ENCODE measurements at places on chromosomes 2 and 18.

GRCh38 chr2:85309699-85310321 is 18.0 kb downstream of the TGOLN2 start:
- no peak for DNase-seq

DNA sequence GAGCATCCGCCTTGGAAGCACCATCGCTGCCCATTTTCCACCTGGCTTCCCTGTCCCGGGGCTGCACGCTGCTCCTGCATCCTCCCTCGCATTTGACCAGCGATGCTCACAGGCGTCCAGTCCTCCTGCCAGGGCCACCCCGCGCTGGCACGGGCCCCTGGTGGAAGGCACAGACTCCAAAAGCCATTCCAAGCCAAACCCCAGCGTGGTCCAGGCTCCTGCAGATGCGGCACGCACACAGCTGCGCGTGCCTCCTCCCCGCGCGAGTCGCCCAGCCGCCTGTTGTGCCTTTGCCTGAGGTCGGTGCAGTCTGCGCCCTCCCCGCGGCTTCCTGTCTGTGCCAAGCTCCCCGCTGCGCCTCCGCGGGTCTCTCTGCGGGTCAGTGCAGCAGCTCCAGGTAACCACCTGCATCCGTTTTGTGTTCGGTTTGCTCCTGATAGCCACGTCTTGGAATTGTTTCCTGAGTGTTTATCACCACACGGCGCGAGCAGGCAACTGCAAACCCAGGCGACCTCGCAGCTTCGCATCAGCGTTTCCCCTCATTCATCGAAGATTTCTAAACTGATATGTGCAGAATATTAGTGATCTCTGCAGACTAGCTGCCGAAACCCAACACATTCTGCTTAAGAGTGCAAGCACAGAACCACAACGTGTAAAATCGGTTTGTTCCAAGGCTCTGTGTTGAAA is 65.2 kb upstream of the SALL3 start:
- DNase-seq = no peak

- DNase-seq = no peak
Observed at GRCh38 chr2:236702657-236703372, 133.2 kb downstream of the ACKR3 start.

- no peak for DNase-seq
Observed at GRCh38 chr2:96894151-96894531, 24.3 kb upstream of the SEMA4C start.

DNA sequence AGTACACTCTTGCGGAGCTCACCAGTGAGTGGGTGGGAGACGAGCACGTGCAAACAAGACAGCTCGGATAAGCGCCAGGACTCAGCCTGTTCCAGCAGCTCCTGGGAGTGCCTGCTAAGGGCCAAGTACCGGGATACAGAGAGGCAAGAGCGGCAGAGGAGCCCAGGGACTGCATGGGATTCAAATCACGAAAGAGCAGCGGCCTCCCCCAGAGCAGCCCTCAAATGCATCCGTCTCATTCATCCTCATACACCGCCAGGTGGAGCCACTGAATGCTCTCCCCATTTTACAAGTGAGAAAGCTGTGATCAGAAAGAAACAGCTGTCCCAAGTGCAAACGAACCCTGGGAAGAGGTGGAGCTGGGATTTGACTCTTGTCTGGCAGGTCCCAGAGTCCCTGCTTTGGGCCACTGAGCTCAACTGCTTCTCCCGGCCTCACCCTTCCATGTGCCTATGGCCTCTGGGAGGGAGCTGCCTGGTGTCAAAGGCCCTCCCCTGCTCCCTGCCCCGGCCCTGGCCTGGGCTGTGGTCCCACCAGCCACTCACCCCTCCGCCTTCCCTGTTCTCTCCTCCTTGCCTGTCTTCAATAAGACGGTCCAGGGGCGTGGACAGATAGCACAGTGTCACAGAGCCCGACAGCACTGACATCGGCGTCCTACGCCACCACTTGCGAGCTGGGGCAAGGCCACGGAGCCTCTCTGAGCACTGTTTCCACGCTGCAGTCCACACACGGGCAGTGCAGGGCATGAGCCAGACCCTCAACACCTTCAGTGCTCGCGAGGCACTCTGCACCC is 72.8 kb upstream of the TAF1B start:
- DNase-seq = peak; percentile 76

DNA sequence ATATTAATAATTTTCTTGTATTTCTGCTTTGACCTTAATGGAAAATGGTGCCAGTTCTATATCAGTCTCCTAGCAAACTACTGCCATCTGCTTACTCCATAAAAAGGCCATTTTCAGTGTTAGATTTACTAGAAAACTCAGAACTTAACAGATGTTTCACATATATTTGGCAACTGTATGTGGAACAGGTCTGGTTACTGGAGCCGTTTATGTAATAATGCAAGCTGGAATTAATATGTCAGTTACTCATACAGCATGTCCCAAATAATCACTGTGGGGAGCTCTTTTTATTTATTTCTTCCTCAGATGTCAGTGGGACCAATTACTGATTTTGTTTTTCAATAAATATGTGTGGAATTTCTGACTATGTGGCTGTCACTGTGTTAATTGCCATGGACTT is 1247.6 kb downstream of the CNTNAP5 start:
- DNase-seq = no peak

- DNase-seq = no peak
Observed at GRCh38 chr18:28143725-28144124, 33.2 kb downstream of the CDH2 start.

GRCh38 chr2:219042750-219043149 is 1.4 kb upstream of the CFAP65 start:
- DNase-seq = no peak

- DNase-seq = no peak
Observed at GRCh38 chr18:42351455-42351854, 396.4 kb downstream of the PIK3C3 start.

- no peak for DNase-seq
Observed at GRCh38 chr18:2191180-2191790, 380.0 kb downstream of the METTL4 start.

DNA sequence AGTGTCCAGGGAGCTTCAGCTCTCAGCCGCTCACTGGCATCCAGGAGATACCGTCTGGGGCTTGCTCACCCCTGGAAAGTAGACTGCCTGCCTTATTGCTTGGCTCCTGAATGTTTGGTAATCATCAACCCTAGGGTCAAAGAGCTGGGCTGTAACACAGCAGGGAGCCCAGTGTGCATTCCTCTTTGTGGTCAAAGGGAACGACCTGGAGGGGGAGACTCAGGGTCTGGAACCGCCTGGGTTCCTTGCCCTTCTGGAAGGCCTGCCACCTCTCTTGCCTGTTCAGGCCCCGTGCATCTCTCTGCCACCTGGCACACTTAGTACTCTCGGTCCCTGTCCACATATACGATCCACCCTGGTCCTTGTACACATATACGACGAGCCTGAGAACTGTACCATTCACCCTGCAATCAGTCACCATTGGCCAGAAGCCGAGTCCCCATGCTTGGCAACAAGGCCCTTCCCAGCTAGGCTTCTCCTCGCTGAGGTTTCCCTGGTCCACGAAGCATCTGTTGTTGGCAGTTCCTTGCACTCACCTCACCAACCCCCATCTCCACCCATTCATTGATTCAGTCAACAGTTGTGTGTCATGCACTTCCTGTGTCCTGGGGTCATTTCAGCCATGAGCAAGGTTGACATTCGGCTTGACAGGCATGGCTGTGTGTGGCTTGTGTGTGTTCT is at the start of gene NAT8:
Gene NAT8 (minus strand): TSS at position 85 of the 681 bp plus-strand sequence. CDS start 794 bp downstream, outside the sequence.
- no peak for DNase-seq

- no peak for DNase-seq
Observed at GRCh38 chr2:77009307-77009706, 512.9 kb downstream of the LRRTM4 start.

DNA sequence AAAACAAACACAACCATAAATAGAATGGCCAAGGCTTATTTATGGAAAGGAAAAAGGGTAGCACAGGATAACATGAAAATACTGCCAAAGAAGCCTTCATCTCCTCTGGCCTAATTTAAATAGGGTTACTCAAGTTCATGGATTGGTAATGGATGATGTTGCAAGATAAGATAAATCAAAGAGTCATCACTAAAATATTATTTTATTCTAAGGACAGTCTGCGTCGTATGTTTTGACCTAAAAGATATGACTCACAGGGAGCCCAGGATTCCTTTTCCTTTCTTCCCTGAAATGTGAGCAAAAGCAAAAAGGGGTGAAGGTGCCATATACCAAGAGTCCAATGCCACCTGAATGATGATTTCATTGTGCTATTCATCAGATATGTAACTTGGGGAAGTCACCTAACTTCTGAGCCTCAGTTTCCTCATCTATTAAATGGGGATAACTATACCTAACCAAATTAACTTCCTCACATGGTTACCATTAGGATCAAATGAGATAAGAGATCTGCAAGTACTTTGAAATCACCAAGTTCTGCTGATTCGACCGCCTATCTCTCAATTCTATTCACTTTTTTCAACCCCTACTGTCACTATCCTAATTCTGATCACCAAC is 137.7 kb downstream of the THADA start:
- no peak for DNase-seq

DNA sequence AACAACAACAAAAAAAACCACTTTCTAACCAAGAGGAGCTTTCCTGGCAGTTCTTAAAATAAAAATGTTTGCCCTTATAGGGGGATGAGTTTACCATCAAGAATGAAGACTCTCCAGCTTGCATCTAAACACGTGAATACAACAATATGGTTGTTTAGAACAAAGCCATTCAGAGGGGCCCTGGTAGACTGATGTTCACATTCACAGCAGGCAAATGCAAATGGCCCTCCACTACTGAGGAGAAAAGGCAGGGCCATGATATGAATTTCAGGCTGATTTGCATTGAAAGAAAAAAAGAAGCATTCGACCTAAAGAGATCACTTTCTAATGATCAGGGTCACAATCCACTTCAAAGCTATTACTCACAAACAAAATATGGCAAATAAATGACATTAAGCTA is 65.3 kb upstream of the OTOS start:
- DNase-seq = no peak

DNA sequence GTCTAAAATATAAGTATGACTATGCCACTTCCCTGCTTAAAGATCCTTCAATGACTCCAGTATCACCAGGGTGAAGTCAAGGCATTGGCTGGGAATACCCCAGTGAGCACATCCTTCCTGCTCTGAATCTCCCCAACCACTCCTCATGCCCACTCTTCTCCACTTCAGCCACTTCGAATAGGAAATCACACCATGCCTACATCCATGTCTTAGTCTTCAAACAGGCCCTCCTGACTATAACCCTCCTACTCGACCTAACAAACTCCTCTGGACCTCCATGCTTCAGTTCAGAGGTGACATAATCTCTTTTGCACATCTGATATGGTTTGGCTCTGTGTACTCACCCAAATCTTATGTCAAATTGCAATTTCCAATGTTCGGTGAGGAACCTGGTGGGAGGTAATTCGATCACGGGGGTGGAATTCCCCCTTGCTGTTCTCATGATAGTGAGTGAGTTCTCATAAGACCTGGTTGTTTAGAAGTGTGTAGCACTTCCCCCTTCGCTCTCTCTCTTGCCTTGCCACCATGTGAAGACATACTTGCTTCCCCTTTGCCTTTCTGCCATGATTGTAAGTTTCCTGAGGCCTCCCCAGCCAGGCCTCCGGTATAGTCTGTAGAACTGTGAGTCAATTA is 87.8 kb upstream of the TFCP2L1 start:
- DNase-seq = no peak

GRCh38 chr2:112803691-112804521 is 19.6 kb upstream of the IL1A start:
- no peak for DNase-seq

DNA sequence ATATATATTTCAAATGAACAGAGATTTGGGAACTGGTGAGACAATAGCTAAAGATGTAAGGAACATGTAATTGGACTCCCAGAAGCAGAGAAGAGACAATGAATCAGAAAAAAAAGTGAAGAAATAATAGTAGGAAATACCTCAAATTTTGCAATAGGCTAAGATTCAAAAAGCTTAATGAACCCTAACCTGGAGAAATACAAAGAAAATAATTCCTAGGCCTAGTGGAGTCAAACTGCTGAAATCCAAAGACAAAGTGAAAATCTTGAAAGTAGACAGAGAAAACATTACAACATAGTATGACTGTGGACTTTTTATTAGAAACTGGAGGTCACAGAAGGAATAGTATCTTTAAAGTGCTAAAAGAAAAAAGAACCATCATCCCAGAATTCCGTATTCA is 76.7 kb downstream of the LAMA3 start:
- DNase-seq = no peak

DNA sequence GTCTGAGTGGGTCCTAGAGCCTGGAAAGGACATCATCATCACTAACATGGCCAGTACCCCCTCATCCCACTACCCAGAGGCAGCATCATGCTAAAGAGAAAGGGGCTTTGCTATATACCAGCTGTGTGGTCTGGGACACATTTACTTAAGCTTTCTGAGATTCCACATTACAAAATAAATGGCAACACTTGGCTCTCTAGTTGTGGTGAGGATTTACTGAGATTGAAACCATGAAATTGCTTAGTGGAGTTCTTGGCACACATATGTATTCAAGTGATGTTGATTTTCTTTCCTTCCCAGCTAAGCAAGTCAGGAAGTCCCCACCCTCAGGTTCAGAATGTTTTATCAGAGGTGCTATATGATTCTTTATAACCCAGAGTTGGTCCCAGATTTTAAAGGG is 362.0 kb downstream of the CLIP4 start:
- DNase-seq = no peak

GRCh38 chr18:41436772-41437171 is 518.3 kb upstream of the PIK3C3 start:
- DNase-seq = no peak

GRCh38 chr2:44120428-44120827 is 48.2 kb upstream of the PPM1B start:
- no peak for DNase-seq

GRCh38 chr2:33835911-33836310 is 236.8 kb upstream of the FAM98A start:
- no peak for DNase-seq

DNA sequence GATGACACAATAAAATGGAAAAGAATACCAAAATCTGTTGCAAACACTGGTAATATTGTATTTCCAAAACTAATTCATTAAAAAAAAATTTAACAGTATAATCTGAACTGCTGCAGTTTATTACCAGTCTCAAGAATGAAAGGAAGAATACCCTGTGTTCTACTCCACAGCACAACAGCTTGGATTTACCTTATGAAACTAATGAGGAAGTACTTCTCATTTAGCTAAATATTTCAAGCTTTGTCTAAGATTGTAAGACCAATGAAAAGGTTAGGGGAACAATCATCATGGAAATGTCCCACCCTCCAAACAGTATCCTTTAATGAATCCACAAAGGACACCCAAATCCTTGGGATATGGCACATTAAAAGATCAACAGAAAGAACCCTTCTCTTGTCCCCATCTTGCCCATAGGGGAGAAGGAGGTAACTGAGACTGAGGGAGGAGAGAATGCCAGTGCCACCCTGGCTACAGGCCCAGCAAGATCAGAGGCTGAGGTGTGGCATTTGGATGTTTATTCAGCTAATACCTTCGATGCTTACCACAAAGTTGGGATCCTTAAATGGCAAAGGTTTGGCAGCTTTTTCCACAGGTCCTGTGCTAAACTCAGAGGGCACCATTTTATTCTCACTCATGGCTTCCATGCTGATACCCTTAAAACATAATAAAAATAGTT is 17.7 kb downstream of the INO80C start:
- no peak for DNase-seq

Data from endothelial cell (in vitro differentiated cells).